T-helper 9 cell (primary cell): ENCODE measurements at places on chromosomes 11 and 22.

DNA sequence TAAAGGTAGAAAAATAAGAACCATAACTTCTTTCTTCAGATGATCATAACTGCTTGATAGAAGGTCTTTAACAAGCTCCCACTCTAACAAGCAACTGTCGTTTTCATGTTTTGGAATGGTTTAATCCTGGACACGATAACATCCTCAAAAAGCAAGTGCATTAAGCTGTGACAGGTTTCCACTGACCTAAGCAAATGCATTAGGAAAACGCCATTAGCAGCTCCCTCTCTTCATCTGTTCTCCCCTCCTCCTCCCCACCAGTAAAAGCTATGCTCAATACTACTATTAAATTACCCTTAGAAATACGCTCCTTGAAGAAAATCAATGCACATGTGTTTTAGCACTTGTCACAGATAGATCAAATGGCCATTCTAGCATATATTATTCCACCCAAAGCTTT lies 729.4 kb downstream of the OPCML start:
- no peak for DNase-seq

DNA sequence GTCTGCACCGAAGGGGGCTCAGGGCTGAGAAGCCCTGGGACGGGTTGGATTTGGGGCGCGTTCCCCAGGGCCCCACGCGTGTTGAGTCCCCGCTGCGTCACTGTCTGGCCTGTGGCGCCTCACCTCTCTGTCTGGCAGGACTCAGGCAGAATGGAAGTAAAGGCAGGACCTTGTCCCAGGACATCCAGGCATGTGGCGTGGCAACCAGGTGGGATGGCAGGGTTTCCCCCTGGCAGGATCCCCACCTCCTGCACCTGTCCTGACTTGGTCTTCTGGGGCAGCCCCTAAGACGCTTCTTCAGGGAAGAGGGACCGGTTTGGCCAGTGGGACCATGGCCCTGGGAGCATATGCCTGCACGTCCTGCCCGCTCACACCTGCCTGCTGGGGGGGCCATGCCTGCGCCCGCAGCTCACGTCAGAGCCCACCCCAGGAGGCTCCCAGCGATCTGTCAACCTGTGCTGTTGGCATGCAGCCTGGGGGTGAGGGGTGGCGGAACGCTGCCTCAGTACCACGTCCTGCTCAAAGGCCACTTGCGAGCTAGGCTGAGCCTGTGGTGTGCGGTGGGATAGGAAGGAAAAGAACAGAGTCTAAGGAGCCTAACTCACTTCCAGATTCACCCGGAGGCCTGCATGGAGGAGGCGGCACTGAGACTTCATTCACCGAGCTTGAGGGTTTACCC lies 72.7 kb downstream of the KCNQ1 start:
- DNase-seq, result no peak

GRCh38 chr22:43993072-43993760 lies 30.9 kb upstream of the PARVB start:
- DNase-seq, result peak; percentile 45

- no peak for DNase-seq
Observed at GRCh38 chr11:78549624-78550409, 24.8 kb downstream of the NARS2 start.

DNA sequence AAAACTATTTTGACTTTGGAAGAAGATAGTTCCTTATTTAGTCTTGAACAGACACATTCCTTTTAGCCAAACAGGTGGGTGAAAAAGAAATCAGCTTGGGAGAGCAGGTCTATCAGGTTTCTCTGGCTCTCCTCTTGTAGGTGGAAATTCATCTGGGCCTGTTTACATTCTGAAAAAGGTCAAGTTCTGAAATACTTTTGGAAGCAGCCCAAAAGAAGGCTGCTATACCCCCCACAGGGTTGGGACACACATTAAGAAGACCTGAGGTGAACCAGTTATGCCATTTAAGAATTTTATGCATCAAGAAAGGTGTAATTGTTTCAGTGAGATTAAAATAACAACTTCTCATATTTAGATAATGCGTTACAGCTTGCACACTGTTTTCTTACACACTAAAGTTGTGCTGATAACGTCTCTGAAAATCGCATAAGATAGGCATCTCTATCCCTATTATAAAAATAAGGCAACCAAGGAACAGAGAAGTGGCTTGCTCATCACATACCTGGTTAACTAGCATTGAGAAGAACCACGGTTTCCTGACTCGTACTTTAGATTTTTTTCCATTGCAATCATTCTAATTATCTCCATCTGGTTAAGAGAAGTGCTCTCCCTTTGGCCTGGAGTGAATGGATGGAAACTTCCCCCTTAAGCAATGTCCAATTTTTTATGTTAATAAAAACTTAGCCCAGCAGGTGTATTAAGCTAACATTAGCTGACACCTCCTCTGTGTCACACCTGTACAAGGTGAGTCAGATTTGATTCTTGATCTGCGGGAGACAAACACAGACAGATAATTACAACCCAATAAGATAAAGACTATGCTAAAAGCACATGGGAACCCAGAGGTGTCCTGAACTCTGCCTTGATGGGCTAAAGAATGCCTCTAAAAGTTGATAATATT lies 60.5 kb upstream of the UCP3 start:
- no peak for DNase-seq

DNA sequence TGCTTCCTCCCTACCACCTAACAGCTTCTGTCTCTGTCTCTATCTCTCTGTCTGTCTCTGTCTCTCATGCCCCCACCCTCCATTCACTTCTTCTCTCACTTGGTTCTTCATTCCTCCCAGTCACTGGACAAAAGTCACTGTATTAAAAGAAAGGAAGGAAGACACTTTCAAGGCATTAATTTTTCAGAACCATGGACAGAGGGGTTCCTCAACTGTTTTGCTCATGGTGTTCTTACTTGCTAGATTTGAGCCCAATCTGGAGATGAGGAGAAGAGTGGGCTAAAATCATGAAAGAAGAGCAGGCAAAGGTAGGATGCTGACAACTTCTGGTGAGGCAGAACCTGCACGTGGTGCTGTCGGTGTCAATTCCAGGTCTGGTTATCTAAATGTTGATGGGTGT lies 116.7 kb upstream of the LARGE1 start:
- no peak for DNase-seq

DNA sequence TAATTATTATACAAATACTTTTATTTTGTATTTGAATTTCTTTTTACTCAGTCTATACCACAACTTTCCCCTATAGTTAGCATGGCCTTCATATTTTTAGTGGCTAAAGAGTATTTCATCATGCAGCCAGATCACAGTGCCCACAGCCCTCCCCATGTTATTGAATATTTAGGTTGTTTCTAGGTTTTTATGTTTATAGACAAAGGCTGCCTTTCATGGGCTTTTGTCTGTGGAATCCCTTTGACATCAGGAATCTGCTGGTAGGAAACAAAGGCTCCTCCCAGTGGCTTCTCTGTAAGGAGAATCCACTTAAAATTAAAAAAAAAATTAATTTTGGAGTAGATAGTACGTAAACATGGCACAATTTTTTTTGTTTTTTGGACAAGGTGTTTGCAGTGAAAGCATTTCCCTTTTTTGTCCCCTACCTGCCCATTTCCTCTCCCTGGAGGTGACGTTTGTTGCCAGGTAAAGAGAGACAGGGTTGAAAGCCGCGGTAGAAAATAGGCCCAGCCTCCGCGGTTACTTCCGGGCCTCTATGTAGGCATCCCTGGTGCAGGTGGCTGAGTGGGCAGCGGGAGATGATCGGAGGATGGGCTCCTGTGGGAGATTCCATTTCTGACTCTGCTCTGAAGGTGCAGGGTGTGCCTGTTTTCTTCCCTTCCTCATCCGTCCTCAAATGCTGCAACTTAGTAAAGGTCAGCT lies 82.2 kb upstream of the OR4B1 start:
- DNase-seq, result no peak

DNA sequence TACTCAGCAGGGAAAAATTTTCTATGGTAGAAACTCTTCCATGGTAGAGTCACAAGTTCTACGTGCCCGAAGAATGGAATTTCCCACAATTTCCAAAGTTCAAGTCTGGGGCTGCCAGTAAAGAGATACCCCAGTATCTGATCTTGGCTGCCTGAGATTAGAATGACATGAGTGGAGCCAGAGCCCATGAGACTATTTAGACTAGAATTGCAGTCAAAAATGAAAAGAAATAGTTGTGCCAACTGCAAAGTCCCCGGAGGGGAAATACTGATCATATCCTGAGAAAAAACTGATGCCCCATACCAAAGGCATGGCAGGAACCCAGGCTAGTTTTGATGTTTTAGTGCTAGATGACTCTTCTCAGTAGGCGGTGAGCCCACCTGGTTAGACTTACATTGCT lies 11.2 kb downstream of the MAJIN start:
- DNase-seq, result no peak

GRCh38 chr11:1226226-1226985 lies 3.5 kb downstream of the MUC5B start:
- no peak for DNase-seq

DNA sequence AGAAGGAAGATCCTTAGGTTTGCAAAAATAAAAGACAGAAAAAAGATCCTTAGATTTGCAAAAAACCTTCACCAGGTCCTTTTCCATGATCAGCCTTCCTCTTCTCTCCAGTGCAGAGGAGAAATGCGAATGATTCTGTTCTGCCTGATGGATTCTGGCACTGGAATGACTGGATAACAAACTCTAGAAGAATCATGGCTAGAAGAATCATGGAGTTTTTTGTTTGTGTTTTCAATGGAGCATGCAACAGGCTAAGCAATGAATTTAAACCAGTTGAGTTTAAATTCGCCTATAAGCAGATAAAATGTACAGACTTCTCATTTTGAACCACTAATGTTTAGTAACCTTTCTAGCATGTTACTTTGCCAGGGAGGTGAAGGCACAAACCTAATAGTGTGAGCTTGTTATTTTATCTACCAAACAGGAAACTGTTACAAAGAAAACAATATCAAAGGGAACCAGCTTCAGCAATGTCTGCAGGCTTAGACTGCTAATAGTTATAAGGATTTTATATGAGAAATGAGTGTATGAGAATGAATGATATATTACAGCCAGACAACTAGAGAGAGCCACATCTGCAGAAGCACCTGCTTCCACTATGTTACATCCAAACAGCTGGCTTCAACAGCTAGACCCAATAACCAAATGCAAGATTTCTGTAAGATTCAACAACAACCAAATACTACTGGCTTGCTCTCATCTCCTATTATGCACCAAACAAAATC lies 64.7 kb upstream of the APOA1 start:
- no peak for DNase-seq

- no peak for DNase-seq
Observed at GRCh38 chr11:8768625-8769333, 86.2 kb downstream of the RPL27A start.

DNA sequence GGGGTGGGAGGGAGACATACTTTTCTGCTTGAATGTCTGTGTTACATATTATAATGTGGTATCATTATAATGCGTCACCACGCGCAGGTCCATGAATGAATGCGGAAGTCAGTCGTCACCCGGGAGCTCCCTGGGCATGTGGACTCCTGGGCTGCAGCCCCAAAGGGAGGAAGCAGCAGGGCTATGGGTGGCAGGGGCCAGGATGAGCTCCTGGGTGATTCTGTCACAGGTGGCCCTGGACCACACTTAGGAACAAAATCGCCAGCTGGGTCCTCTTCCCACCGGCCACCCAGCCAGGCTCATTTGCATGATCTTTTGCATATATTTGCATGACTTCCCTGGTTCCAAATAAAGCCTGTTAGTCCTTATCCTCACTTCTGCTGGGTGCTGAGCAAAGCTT lies 51.2 kb downstream of the KCNJ4 start:
- DNase-seq, result no peak
